Activated naive CD4-positive, alpha-beta T cell treated with anti-CD3 and anti-CD28 coated beads, Interleukin-2, amount 50 U/mL, for 72 hours (primary cell): ENCODE measurements at places on chromosomes 7 and 10. TPM values are rescaled to one million over a fixed set of nuclear protein-coding genes. Genes with fewer than 3 reads are reported as not detected.

GRCh38 chr10:33332183-33333065 lies 2.0 kb downstream of the NRP1 start:
- DNase-seq = no peak

DNA sequence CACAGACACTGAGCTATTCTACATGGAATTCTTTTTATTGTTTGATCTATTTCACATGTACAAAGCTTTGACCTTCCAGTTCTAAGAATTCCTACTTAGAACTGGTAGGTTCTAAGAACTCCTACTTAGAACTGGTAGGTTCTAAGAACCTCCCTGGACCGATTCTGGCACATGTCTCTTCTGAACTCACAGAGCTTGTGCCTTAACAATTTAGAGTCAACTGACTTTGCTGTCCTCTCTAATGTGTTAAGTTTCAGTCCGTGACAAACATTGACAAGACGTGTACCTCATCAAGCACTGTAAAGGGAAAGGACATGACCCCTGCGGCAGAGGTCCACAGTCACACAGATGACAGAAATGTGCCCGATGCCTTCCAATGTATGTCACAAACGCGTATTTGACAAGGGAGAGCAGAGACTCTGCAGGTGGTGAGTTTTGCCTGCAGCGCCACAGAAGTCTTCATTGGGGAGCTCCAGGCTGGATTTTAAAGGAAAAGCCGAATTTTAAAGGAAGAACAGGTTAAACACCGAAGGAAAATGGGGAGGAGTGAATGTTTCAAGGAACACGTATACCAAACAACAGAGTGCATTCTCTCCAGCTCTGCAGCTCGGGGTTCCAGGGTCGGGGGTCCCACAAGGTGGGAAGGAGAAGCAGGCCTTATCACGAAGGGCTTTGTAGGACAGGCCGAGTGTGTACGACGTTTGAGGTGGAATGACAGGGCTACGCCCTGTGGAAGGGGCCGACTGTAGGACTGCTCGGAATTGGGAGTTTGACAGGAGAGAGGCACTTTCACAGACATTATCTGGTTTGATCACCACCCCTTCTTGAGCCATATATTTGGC lies 161.1 kb upstream of the KLF14 start:
- no peak for DNase-seq

- DNase-seq = no peak
Measured at GRCh38 chr10:33749790-33750189, 415.3 kb upstream of the NRP1 start.

The WDR86 gene
- total RNA-seq = not detected
